Activated naive CD4-positive, alpha-beta T cell treated with anti-CD3 and anti-CD28 coated beads for 36 hours (primary cell): ENCODE measurements at places on chromosomes 4 and X.

GRCh38 chr4:164058776-164059445 is 564.4 kb downstream of the TMA16 start:
- DNase-seq = no peak

DNA sequence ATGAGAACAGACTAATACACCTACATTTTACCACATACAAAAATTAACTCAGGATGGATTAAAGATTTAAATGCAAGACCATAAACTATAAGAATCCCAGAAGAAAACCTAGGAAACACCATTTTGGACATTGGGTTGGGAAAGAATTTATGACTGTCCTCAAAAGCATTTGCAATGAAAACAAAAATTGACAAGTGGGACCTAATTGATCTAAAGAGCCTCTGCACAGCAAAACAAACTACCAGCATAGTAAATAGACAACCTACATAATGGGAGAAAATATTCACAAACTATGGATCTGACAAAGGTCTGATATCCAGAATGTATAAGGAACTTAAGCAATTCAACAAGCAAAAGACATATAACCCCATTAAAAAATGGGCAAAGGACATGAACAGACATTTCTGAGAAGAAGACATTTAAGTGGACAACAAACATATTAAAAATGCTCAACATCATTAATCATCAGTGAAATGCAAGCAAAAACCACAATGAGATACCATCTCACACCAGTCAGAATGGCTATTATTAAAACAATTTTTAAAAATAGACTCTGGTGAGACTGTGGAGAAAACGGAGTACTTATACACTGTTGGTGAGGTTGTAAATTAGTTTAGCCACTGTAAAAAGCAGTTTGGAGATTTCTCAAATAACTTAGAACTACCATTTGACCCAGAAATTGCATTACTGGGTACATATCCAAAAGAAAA is 221.7 kb upstream of the DIPK2B start:
- DNase-seq = no peak

- DNase-seq = no peak
Observed at GRCh38 chr4:93751411-93751810, 77.1 kb upstream of the ATOH1 start.

DNA sequence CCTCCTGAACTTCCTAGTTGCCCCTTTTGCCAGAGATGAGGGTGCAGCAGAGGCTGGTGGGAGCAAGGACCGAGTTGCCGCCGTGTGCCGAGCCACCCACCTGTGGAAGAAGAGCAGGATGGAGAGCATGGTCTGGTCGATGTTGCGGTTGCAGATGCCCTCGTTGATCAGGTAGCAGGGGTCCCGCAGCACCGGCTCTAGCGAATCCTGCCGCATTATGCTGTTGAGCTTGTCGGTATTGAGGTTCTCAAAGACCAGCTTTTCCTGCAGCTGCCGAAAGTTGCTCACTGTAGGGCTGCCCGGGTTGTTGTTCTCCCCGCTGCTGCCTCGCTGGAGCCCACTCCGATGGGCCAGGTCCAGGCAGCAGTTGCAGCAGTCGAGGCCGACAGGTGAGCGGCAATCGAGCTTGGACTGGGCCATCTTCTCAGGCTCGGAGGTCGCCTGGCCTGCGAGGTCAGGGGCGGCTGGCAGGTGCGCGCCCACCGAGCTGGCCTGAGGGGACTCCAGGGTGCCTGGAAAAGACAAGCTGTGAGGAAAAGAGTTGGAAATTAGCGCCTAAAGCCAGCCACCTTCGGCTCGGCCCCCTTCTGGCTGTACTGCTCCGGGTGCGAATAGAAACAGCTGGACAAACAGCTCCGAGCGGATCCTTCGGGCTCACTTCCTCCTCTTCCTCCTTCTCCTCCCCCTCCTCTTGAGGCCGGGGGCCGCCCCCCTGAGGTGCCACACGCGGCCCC is 420 bp downstream of the TSC22D3 start:
- DNase-seq = peak; percentile 7

DNA sequence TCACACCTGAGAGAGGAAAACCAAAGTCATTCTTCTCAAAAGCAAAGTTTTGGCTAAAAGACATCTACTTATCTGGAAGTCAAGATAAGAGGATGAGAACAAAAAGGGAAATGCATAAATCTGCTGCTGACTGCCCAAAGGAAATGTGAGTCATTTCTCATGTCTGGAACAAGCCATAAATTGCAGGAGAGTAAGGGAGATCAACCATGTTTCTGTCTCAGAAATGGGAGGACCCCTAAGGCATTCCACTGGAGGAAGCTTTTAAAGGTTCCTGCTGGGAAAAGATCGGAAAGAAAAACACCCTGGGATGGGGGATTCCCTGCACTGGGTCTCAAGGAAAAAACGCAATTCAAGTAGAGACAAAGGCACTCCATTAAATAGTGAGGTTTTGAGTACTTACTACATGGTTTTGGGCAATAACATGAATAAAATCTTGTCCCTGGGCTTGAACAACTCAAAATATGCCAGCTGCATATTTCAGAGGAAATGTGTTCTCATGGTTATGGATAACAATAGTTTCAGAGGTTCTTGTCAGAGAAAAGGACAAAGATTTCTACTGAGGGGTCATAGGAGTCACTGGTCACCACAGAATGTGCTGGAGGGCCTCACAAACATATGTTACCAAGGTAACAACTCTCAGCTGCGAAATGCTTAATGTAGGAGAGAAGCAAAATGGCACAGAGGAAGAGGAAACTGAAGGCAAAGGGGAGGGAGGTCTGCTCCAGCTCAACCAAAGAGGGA is 19.3 kb downstream of the GPR143 start:
- DNase-seq = no peak

GRCh38 chr4:112509243-112510141 is 6.5 kb downstream of the NEUROG2 start:
- peak; percentile 17 for DNase-seq

DNA sequence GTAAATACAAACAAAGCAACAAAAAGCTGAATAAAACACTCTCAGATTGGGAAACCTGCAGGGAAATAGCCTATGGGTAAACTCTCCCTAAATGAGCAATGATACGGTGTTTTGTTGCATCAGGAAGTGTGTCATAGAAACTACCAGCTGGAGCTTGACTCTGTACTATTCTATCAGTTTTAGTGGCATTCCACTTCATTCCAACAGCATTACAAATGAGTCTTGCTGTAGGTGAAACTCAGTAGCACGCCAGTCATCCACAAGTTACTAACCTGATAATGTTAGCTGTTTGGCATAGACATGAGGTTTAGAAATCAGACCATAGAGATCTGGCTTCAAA is 24.9 kb downstream of the FGFBP1 start:
- DNase-seq = no peak

GRCh38 chrX:26851981-26852380 is 611.2 kb downstream of the PPP4R3C start:
- no peak for DNase-seq

DNA sequence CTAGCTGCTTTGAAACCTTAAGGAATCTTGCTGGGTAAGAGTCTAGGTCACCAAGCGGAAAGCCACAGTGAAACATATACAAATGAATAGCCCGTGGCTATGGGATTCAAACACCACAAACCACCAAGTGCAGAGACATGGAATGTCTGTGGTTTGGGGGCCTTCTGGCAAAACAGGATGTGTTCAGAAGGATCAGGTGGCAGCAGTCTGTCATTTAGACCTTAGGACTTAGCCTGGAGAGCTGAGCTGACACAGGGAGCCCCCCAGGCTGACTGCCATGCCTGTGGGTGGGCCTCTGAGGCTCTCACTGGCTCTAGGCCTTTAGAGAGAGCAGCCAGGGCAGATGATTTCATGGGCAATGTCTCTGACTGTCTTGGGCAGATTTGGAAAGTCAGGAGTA is 225.6 kb downstream of the FBXW7 start:
- DNase-seq = no peak

DNA sequence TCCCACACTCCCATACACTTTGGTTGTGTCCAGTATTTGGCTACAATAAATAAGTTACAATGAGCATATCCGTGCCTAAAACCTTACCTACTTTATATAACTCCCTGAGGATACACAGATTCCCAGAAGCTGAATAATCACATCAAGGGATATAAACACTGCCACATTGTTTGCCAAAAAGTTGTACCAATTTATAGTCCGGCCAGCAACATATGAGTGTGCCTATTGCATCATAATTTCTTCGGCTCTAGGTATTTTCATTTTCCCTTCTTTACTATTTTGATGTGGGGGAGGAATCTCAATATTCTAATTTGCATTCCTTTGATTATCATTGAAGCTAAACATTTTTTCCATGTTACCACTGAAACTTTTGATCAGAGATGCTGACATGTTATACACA is 146.4 kb downstream of the PCDH19 start:
- no peak for DNase-seq

GRCh38 chr4:81839347-81840042 is 367.8 kb upstream of the RASGEF1B start:
- peak; percentile 53 for DNase-seq

GRCh38 chrX:21974011-21974385 is 33.5 kb downstream of the SMS start:
- no peak for DNase-seq

DNA sequence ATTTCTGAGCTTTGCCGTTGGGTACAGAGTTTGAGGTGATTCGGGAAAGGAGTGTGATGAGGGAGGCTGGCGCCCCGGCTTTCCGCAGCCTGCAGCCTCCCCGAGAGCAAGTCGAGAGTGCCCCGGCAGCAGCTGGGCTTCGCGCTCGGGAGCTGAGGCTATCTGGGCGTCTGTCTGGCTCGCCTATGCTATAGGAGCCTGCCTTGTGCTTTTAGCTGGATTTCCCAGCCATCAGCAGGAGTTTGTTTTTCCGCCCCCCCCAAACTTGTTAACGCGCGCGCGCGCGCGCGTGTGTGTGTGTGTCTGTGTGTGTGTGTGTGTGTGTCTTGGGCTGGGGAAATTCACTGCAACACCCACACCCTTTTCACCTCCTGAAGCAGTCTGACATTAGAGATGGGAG is 765 bp upstream of the DGKK start:
- no peak for DNase-seq

- DNase-seq = peak; percentile 23
Observed at GRCh38 chr4:140300271-140300970, 73.0 kb upstream of the SCOC start.

DNA sequence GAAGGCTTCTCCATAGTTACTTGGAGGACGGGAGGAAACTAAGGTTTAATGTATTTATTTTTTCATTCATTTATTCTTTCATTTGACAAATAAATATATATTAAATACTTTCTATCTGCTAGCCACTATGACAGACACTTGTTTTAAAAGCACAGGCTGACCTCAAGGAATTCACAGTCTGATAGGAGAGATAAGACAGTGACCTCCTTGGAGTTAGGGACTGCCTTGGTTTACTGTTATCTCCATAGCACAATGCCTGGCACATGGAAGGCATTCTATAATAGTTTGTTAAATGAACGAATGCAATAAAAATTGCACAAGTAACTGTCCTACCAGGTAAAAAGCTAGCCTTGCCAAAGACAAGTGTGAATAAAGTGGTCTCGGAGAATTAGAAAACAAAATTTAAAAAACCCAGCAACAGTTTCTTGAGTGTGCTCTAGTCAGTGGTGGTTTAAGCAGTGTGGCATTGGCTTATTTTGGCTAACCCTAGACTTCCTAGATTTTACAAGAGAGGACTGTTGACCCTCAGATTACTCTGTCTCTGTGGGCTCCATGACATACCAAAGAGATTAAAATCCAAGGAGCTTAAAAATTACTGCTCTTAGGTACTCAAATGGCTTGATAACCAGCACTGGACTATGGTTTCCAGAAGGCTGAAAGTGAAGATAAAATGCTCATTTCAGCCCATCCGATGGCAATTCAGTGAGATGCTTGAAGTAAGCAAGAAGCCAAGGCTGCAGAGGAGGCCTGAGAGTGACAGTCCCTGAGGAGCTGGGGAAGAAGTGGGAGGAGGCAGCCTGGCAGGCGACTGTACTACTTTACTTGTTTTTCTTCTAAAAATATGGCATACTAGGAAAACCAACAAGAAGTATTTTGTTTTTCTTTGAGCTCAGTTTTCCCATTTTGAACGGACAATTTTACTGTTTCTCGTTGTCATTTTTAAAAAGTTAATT is 9.6 kb downstream of the AFP start:
- DNase-seq = no peak

GRCh38 chr4:172601195-172601594 is 567.4 kb upstream of the GALNT7 start:
- no peak for DNase-seq

- no peak for DNase-seq
Observed at GRCh38 chr4:101954351-101954750, 163.8 kb downstream of the BANK1 start.

DNA sequence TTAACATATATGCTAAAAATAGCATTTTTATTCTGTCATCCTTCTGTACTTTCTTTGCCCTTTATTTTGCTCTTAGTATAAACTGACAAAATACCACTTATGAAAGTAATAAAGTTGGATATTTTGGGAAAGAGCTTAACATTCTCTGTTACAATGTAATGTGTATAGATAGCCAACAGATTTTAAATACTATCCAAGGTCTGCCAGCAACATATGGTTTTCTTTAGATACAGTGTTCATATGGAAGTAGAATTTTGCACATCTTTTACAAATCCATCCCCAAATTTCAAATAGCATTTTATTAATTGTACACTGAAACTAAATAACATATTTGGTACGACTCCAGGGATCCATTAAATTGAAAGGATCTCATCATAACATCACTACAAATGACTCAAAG is 268.6 kb upstream of the PCDH18 start:
- no peak for DNase-seq

GRCh38 chr4:108224611-108225053 is 55.9 kb upstream of the LEF1 start:
- no peak for DNase-seq

- no peak for DNase-seq
Observed at GRCh38 chrX:26914232-26914631, 548.9 kb downstream of the PPP4R3C start.
